Activated effector memory CD4-positive, alpha-beta T cell treated with Interleukin-2 at 50 U/mL for 16 hours (primary cell): ENCODE measurements at places on chromosomes 11 and 22.

DNA sequence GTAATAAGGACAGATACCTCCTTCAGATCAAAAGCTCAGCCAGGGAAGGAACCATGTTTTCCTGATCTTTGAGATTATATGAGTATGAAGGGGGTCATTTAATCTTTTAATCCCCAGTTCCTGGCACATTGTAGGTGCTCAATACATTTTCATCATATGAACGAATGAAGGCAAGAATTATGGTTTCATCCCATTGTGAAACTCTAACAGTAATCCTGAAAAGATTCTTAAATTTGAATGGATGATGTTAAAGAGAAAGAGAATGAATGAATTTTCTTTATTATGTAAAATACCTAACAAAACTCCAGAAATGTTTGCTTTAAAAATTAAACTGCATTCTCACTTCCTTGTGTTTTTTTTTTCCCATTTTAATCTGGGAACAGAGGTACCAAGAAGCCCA lies 162.2 kb upstream of the MTMR2 start:
- DNase-seq: no peak

DNA sequence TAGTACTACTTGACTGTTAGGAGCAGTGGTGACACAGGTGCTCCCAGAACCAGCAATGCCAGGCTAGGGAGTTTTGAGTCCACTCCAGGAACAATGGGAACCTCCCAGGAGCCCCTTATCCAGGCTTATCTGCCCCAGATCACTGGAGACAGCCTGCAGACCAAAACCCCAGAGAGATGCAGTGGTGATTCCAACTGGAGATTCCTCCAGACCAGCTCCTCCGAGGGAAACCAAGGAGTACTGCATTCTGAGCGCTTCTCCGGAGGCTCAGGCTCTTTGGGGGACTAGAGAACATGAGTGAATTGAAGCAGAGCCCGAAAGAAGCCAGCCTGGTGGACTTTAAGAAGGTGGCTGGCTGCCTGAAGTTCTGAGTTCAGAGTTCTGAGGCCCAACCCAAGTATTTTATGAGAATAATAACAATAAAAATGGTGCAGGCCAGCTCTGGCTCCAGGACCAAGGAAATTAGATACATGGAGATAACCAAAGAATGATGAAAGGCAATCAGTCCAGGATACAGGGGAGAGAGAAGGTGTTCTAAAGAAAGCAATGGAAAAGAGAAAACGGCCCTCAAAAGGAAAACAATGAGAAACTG lies 1.3 kb upstream of the TMEM25 start:
- DNase-seq: no peak

- no peak for DNase-seq
These were observed 104.7 kb upstream of the PAX6 start for GRCh38 chr11:31915867-31916266.

- no peak for DNase-seq
These were observed 5.3 kb upstream of the BRSK2 start for GRCh38 chr11:1384199-1384970.

- no peak for DNase-seq
These were observed 38.2 kb downstream of the LDLRAD3 start for GRCh38 chr11:35982061-35982460.

- no peak for DNase-seq
These were observed 30.4 kb upstream of the SYT7 start for GRCh38 chr11:61611309-61611708.

- no peak for DNase-seq
These were observed 149.7 kb downstream of the CTTN start for GRCh38 chr11:70547821-70548670.
